ENCODE measurements at places on chromosomes 12 and 14. TPM values are rescaled to one million over a fixed set of nuclear protein-coding genes. Genes with fewer than 3 reads are reported as not detected.

SDR9C7 gene
- 0.97 TPM for total RNA-seq

SLC6A12 gene
- 0.30 TPM for total RNA-seq

SALL2 gene
- total RNA-seq, result 1.1 TPM

DIP2B gene
- 8.6 TPM for total RNA-seq

TEX22 gene
- 0.39 TPM for total RNA-seq

PTPRB gene
- 16.5 TPM for total RNA-seq

ARHGEF25 gene
- total RNA-seq, result 4.2 TPM

CCDC196 gene
- total RNA-seq, result not detected

POTEM gene
- total RNA-seq, result not detected

GPR162 gene
- 2.8 TPM for total RNA-seq

TROAP gene
- 0.39 TPM for total RNA-seq

OR4E2 gene
- total RNA-seq, result not detected

LRIG3 gene
- total RNA-seq, result 5.1 TPM

GNB3 gene
- 0.37 TPM for total RNA-seq

C12orf54 gene
- total RNA-seq, result 2.0 TPM

SLC25A47 gene
- 0.12 TPM for total RNA-seq

HOXC11 gene
- 0.34 TPM for total RNA-seq

FOXG1 gene
- total RNA-seq, result 5.4 TPM

NXPH4 gene
- 0.58 TPM for total RNA-seq

PSMB5 gene
- 271 TPM for total RNA-seq

MYRFL gene
- total RNA-seq, result not detected

CEP170B gene
- 15.7 TPM for total RNA-seq

METTL17 gene
- 38.0 TPM for total RNA-seq

AMN gene
- not detected for total RNA-seq

DDX23 gene
- total RNA-seq, result 71.6 TPM

FRMD6 gene
- total RNA-seq, result 5.5 TPM

USP44 gene
- total RNA-seq, result 0.34 TPM

ABCD2 gene
- total RNA-seq, result 0.34 TPM

NGB gene
- total RNA-seq, result not detected

PMCH gene
- not detected for total RNA-seq

SVOP gene
- 0.07 TPM for total RNA-seq

FAM181A gene
- not detected for total RNA-seq

TSHR gene
- not detected for total RNA-seq

FIGNL2 gene
- total RNA-seq, result 0.17 TPM

POMT2 gene
- total RNA-seq, result 57.5 TPM

IL22 gene
- total RNA-seq, result not detected

ADAM21 gene
- 0.26 TPM for total RNA-seq

ZNF891 gene
- 1.1 TPM for total RNA-seq

LRRC10 gene
- total RNA-seq, result not detected

GNPTAB gene
- total RNA-seq, result 14.3 TPM

FAM186B gene
- total RNA-seq, result 0.47 TPM

KIF26A gene
- 2.0 TPM for total RNA-seq

EPS8 gene
- 10.5 TPM for total RNA-seq

NOVA1 gene
- total RNA-seq, result 3.5 TPM

B4GALNT3 gene
- total RNA-seq, result 4.0 TPM

ESPL1 gene
- total RNA-seq, result 0.37 TPM

HHIPL1 gene
- total RNA-seq, result 0.32 TPM
